ENCODE measurements at places on chromosomes 4 and X. TPM values are rescaled to one million over a fixed set of nuclear protein-coding genes. Genes with fewer than 3 reads are reported as not detected.

Gene TEC
- total RNA-seq, result 2.9 TPM

- DNase-seq, result peak; percentile 9
These were observed 10.4 kb downstream of the MAD2L1 start for GRCh38 chr4:120056246-120056645.

GRCh38 chr4:156672492-156673305 is 298.9 kb downstream of the PDGFC start:
- DNase-seq, result peak; percentile 49

- DNase-seq, result no peak
These were observed 20.4 kb downstream of the SPCS3 start for GRCh38 chr4:176339936-176340761.

- no peak for DNase-seq
These were observed 203.0 kb downstream of the GRIA2 start for GRCh38 chr4:157423526-157424020.

All from SK-MEL-5 (cell line).